ENCODE measurements at places on chromosomes 11 and 22.
A peak's percentile ranks its signal among the peaks of the same experiment; 100 is the strongest.

- peak overlapping the region; percentile 36 for H3K4me3 ChIP-seq
- peak; percentile 60 for DNase-seq
- H3K27ac ChIP-seq: peak overlapping the region; percentile 99
- no peaks in the 10 kb centered on the region for H3K36me3 ChIP-seq
- no peaks in the 10 kb centered on the region for H3K27me3 ChIP-seq
- peaks cover 26% of the 10 kb centered on the region for H3K4me1 ChIP-seq
These were observed 1.2 kb upstream of the HSPA8 start for GRCh38 chr11:123062892-123063825.

DNA sequence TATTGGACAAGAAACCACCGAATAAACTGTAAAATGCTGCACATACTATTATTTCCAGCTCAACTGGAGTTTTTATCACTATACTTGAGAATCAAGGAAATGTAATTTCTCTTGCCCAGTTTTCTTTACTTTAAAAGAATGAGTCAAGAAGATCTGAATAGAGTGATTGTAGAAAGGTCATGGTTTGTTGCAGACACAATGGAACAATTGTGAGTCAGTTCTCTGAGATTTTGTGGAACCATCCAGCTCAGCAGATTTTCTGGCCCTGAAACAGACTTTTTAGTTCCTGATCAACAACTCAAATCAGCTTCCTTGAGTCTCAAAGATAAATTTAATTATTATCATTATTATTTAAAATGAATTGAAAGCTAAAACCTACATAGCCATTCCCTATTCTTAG lies 1.3 kb downstream of the TCN1 start:
- no peak overlapping the region for H3K4me3 ChIP-seq
- H3K4me1 ChIP-seq: no peaks in the 10 kb centered on the region
- DNase-seq: no peak

DNA sequence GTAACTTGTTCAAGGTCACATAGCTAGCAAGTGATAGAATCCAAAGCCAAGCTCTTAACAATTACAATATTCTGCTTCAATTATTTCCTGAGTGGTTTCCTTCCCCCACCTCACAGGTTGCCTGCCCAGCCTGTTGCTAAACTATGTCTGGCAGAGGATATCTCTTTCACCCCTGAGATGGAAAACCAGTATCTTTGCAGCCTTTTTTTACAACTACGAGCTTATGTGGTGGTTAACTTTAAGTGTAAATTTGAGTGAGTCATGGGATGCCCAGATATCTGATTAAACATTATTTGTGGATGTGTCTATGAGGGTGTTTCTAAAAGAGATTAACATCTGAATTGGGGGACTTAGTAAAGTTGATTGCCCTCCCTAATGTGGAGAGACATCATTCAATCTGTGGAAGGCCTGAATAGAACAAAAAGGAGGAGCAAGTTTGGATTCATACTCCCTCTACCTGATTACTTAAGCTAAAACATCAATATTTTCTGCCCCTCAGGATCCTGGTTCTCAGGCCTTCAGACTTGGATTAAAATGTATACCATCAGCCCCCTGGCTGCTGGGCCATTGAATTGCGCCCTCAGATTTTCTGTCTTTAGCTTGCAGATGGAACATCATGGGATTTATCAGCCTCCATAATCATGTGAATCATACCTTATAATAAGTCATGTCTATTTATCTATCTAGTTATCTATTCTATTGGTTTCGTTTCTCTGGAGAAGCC lies 911.9 kb downstream of the METTL15 start:
- no peaks in the 10 kb centered on the region for H3K4me1 ChIP-seq
- H3K36me3 ChIP-seq: no peaks in the 10 kb centered on the region
- no peak overlapping the region for H3K4me3 ChIP-seq
- peak; percentile 28 for DNase-seq

- H3K36me3 ChIP-seq: no peaks in the 10 kb centered on the region
- no peak overlapping the region for H3K27ac ChIP-seq
- H3K4me1 ChIP-seq: no peaks in the 10 kb centered on the region
- DNase-seq: peak; percentile 36
- no peaks in the 10 kb centered on the region for H3K27me3 ChIP-seq
- H3K4me3 ChIP-seq: no peak overlapping the region
These were observed 138.5 kb upstream of the NCAM1 start for GRCh38 chr11:112822478-112823274.

DNA sequence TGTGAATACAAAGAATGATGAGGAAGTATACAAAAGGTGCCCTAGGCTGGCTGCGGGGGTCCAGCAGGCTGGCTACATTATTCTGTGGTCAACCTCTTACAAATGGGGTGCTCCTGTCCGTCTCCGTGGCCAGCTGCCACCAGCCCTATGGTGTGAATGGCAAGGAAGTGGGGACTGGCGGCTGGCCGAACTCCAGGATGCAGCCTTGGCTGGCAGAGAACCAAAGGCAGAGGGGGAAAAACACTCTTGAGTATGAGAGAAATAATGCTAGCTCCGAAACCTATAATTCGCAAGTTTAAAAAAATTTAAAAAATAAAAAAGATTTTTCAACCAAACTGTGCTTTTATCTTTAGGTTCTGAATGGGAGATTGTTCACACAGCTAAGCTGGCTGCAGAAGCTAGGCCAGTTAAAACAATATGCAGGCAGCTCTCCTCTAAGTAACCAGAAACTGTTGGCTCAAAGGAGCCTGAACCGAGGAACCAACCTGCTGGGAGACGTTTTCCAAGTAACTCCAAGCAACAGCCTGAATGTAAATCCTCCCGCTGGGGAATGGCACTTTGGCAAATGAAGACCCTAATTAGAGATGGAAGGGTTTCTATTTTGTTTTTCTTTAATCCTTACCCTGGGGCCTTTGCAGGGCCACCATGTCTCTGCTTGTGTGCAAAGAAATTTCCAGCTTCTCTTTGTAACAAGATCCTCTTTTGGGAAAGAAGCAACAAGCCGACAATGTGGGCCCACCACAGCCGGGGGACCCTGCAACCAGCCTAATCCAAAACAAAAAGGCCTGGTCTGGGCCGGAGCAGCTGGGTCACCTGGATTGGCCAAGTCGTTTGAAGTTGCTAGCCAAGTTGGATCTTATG lies 50.2 kb downstream of the C22orf31 start:
- H3K4me3 ChIP-seq: no peak overlapping the region
- H3K4me1 ChIP-seq: peaks cover 29% of the 10 kb centered on the region
- DNase-seq: no peak
- peak overlapping the region; percentile 68 for H3K27ac ChIP-seq

Measured in hepatocyte (in vitro differentiated cells).